ENCODE measurements at places on chromosomes 2 and 18.

DNA sequence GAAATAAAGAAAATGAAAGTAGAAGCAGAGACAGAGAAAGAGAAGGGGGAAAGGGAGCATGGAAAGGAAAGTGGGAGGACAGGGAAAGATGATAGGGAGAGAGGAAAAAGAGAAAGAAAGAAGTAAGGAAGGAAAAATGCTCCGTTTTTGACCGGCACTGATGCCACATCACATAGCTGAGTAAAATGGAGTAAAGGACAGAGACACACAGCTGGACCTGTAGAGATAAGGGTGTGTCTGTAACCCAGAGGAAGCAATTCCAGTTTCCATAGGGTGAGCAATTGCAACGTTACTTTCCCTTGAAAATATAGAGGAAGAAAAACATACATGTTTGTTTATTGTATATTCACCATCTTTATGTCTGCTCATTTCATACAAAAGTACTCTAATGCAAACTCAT, 1866.9 kb upstream of the PIK3C3 start:
- no peak for DNase-seq

DNA sequence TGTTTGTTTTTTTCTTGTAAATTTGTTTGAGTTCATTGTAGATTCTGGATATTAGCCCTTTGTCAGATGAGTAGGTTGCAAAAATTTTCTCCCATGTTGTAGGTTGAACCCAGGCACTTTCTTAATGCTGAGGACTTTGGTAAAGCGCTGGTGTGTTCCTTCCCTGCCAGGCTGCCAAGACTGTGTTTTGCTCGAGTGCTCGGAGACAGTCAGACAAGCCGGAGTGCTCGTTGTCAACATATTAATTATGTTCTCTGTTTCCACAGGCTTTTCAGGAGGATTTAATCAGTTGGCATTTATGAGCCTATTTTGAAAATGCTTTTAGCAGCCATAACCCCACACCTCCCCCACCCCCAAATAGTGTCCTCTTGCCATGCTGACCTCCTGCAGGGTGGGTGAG, 6.4 kb downstream of the MTCL1 start:
- no peak for DNase-seq

- DNase-seq = no peak
Observed at GRCh38 chr2:60515721-60516226, 37.7 kb downstream of the BCL11A start.

DNA sequence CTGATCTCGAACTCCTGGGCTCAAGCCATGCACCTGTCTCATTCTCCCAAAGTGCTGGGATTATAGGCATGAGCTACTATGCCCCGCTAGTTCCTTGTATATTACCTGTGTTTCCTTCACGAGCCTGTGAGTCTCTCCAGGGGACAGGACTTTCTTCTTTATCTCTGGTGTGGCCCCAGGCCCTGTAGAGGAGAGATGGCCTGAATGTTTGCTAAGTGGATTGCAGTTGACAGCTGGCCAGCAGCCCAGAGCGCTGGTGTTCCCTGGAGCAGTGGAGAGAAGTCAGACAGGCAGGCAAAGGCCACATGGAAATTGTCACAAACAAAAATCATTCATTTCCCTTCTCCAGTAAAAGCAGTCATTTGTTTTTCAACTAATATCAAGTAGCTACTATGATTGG, 17.9 kb downstream of the LPIN1 start:
- no peak for DNase-seq

DNA sequence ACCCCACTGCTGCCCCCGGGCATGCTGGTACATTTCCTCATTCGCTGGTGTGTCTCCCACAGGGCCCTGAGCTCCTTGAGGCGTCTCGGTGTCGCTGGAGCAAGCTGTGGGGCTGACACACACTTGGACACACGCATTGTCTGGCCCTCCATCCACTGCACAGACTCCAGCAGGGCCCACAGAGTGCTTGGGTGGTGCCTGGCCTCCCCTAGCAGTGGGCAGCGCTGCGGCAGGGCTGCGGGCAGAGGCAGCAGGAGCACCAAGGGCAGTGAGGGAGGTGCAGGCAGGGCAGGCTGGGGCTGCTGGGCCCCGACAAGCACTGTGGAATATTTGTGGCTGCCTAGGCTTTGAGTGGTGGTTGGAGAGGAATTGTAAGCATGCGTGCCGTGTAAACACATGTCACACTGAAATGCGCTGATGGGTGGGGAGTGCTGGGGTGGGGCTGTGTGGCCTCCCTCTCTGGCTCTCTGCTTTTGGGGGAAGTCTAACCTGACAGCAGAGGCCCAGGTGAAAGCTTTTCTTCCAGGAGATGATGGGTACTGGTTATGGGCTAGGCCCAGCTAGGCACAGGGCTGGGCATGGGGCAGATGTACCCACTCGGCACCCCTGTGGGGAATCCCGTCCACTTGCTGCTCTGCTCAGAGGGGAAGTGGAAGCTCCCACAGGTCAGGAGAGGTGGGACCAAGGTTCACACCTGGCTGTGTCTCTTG, 55.5 kb upstream of the HS6ST1 start:
- no peak for DNase-seq

- peak; percentile 26 for DNase-seq
Observed at GRCh38 chr18:3604498-3605408, 154.8 kb downstream of the TGIF1 start.

DNA sequence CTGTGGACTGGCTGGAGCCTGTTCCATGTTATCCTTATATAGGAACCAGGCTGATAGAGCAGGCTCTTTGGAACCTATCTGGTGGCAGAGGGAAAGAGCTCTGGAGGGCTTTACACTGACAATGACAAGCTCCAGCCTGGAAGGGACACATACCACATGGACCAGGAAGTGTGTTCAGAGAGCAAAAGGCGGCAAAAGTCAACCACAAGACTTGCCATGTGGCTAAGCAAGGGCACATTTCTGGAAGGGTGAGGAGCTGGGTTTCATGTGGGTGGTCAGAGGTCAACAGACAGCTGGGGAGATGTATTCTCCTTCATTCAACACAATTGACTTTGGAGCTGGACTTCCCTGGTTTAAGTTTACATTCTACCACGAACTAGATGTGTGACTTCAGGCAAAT, 325.2 kb downstream of the DYSF start:
- DNase-seq = no peak
